ENCODE measurements at places on chromosomes 7 and 10.

- no peak for DNase-seq
These were observed 93.6 kb downstream of the CACNB2 start for GRCh38 chr10:18233775-18234174.

GRCh38 chr7:4725014-4725849 lies 43.1 kb downstream of the FOXK1 start:
- peak; percentile 70 for DNase-seq

- DNase-seq, result no peak
These were observed 16.1 kb downstream of the MYOF start for GRCh38 chr10:93465806-93466675.

DNA sequence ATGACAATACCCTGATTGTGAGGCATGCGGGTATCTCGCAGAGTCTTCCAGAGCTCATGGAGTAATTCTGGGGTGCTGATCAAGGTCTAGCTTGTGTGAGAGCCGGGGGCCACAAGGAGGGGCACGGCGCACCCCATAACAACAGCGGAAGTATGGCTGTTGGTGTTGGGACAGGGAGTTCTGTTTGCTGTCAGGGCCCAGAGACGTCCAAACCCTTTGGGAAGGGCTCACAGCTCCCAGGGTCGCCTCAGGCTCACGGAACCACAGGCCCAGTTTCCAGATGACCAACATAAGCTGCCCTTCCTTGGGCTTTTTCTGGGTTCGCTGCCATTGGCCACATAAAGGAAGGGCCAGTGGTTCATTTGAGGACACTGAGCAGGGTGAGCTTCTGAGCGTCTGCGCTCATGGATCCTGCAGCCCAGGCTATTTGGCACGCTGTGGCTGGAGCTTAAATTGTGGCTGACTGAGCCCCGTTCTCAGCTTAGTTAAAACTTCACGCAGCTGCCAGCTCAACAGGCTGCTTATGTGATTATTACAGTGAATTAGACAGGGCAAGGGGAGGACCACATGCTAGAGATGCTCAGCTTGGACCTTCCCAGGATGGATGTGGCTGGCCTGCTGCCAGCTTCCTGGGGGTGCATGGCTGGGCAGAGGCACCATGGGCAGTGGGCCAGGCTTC lies 92.3 kb downstream of the DNAJB6 start:
- DNase-seq, result no peak

- no peak for DNase-seq
These were observed 133.2 kb downstream of the DNAJB6 start for GRCh38 chr7:157470017-157470322.
